ENCODE measurements at places on chromosomes 5 and 9.
A peak's percentile ranks its signal among the peaks of the same experiment; 100 is the strongest.

GRCh38 chr9:124254261-124254682 is 3.5 kb upstream of the NEK6 start:
- no peak for DNase-seq

DNA sequence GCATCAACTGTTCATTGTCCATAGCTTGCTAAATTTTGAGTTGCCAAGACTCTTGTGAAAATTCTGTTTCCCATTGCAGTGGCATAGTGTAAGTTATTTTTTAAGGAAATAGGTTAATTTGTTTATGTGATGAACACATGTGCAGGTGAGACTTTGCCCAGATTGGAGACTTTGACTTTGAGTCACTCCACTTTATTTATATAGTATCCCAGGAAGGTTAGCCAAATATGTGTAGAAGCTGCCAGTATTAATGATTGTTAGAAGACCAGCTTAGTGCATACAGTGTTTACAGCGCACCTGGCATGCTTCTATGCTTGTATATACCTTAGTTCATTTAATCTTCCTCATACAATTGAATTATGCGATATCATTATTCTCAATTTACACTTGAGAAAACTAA is 51.0 kb downstream of the MTAP start:
- DNase-seq, result no peak

- no peak for DNase-seq
Measured at GRCh38 chr5:40027400-40027799, 602.6 kb upstream of the DAB2 start.

GRCh38 chr5:64883912-64884311 is 115.2 kb downstream of the CWC27 start:
- no peak for DNase-seq

GRCh38 chr5:86644843-86645242 is 27.1 kb downstream of the COX7C start:
- no peak for DNase-seq

DNA sequence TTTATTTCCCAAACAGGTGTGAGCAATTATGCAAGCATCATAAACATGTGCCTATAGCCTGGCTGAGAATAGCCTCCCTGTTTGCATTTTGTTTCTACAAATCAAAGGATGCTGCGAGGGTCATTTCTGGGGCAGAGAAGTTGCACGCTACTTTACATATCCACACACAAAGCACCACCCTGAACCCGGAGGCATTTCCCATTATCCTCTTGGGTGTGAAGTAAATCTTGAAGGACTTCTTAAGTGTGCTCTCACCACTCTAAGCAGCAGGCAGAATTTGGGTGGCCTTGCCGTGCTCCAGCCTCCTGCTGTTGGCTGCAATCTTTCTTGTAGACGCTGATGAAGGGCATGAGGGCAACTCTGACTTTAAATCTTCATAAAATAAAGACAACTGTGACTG is 124.0 kb upstream of the TLE4 start:
- DNase-seq, result no peak

DNA sequence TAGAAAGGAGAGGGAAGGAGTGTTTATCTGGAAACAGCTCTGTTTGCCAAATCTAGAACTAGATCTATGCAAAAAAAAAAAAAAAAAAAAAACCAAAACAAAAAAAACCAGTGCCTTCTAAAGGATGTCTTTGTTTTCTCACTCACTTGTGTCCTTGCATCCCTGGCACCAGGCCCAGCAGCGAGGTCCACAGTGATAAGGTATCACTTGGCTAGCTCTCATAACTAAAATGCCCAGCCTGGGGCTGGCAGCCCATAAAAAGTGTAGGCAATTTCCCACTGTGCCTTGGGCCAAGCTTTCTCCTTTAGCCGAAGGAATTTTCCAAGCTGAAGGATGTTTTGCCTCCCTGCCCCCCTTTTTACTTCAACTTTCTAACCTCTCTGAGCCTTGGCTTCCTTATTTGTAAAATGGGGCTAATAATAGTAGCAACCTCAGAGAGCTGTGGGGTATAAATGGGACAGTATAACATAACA is 20.8 kb downstream of the RGS3 start:
- no peak for DNase-seq

GRCh38 chr5:126693806-126694205 is 83.1 kb upstream of the LMNB1 start:
- DNase-seq, result no peak

GRCh38 chr5:66442951-66443445 is 153.2 kb upstream of the MAST4 start:
- no peak for DNase-seq

- DNase-seq, result no peak
Measured at GRCh38 chr9:127980060-127980705, 606 bp downstream of the EEIG1 start.

GRCh38 chr5:40406741-40407211 is 272.9 kb upstream of the PTGER4 start:
- no peak for DNase-seq

GRCh38 chr9:112787978-112788377 is 37.4 kb downstream of the SNX30 start:
- no peak for DNase-seq

DNA sequence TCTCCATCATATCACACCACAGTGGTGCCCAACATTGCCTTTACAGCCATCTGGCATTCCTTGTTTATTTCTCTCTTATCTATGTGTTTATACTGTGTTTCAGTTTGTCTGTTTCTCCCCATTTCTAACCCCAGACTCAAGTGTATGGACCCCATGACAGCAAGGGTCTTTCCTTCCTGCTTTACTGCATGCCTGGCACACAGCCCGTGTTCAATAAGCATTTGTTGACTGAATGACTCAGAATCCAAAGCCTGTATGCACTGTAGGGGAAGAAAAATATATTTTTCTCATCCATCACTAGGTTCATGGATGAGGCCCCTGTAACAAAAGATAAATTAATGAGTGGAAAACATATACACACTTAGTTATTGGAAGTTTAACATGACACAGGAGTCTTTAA is 190.8 kb upstream of the SEMA6A start:
- no peak for DNase-seq

DNA sequence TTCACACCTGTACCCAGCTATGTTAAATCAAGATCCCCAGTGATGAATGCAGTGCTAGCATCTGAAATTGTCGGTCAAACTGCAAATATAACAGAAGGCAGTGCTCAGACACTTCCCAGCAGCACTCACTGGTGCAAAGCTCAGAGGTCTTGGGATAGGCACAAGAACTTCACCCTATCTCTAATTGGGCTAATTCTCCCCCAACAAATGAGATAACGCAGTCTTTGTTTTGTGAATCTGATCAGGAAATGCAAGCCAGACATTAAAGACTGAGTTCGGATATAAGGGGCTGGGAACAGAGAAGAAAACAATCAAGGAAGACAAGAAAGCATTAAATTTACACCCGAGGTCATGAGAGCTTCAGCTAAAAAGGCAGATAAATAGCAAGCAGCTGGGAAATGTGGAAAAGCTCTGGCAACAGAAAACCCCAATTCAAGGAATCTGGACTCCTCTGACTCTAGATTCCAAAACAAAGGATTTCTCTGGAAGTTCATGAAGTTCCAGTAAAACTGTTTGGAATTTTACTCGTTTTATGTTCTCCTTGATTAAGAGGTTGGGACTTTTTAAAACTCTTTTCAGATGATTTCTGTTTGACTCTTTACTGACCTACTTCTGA is 65.1 kb downstream of the GNA14 start:
- DNase-seq, result no peak

DNA sequence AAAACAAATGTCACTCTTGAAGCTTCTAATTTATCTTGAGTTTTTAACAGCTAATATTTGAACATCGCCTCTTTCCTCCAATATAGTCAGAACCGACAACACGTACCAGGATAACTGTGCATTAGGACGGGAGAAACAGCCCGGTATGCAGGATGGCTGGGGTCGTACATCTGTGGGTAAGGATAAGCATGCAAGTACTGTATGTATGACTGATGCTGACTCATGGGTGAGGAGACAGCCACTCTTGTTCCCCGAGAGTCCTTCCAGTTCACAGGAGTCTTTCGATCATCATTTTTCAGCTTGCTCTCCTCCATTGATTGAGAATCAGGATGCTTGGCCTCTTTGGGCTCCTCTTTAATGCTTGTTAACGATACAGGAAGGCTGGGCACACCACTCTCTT is 102.3 kb downstream of the ZNF608 start:
- DNase-seq, result no peak

- no peak for DNase-seq
Measured at GRCh38 chr5:96327722-96328121, 105.3 kb downstream of the PCSK1 start.

GRCh38 chr5:131974956-131975726 is 29.7 kb upstream of the MEIKIN start:
- no peak for DNase-seq

GRCh38 chr5:172585114-172585513 is 55.9 kb upstream of the NEURL1B start:
- no peak for DNase-seq

- DNase-seq, result peak; percentile 49
Measured at GRCh38 chr9:114291064-114291474, 31.8 kb upstream of the ORM1 start.

DNA sequence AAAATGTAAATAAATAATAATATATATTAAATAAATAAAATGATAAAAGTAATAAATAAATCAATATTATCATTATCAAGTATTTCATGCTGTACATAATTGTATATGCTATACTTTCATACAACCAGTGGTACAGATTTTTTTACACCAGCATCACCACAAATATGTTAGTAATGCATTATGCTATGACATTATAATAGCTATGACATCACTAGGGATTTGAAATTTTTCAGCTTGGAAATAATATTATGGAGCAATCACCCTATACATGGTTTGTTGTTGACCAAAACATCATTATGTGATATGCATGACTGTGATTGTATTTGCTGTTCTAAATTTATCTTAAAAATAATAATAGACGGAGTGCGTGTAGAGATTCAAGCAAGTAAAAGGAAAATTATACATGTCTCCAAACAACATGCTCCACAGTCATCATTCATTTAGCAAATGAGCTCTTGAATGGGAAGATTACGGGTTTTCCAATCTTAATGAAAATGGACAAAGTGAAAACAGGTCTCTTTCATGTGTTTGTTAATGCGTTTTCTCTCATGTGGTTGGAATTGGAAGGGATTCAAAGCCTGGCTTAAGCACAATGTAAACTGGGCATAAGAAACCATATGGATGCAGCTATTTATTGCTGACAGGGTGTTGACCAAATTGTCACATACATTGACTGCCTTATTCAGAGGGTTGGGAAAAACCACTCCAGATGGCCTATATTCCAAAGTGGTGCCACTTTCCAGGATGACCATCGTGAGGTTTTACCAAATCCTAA is 643.0 kb upstream of the RGMB start:
- DNase-seq, result no peak

DNA sequence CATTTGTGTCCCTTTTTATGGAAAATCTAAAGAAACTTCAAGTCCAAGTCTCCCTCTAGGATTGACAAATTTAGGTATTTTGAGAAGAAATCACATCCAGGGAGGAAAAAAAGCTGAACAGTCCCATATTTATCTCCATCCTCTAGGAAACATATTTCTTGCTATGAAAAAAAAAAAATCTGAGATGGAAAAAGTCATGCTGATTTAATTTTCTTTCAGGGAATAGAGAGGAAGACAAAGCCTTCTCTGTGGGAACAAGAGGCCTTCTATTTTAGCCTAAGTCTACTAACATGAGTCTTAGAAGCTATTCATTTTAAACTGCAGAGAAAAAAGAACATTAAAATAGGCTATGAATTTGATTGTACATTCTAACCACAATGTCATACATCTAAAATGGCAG is 63.1 kb upstream of the CDK5RAP2 start:
- peak; percentile 46 for DNase-seq

- peak; percentile 93 for DNase-seq
Measured at GRCh38 chr5:78504704-78505677, 143.6 kb downstream of the LHFPL2 start.

DNA sequence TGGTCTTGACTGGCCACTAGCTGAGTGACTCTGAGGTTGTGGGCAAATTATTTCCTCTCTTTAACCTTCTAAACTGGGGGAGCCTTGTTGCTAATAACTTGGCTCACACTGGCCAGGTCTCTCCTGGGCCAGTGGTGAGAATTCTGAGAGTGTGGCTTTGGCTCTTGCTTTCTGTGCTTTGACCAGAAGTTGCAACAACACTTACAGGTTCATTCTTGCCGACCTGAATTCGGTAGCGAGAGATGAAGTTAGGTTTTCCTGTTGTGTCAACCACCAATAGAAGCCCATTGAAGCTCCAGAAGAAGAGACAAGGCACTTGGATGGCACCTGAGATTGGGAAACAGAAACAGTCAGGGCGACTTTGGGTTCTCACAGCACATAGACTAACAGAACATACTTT is 19.8 kb downstream of the FAXDC2 start:
- no peak for DNase-seq

GRCh38 chr5:138936225-138936967 is 61.3 kb upstream of the LRRTM2 start:
- DNase-seq, result no peak

DNA sequence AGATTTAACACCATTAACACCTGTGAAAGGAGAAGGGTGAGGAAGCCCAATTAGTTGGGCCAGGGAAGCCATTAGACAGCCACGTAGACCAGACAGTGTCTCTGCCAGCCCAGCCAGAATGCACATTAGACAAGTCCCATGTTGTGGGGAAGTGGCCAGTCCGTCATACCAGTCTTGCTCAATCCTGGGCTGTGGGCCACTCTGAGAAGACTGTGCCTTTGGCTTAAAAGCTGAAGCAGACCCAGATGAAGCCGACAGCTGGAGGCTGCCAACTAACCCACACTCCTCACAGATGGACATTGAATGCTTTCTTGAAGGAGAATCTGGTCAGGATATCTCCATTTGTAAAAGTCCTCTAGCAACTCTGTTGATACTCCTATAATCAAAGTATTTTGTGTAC is 128.5 kb downstream of the CHSY3 start:
- DNase-seq, result peak; percentile 42

DNA sequence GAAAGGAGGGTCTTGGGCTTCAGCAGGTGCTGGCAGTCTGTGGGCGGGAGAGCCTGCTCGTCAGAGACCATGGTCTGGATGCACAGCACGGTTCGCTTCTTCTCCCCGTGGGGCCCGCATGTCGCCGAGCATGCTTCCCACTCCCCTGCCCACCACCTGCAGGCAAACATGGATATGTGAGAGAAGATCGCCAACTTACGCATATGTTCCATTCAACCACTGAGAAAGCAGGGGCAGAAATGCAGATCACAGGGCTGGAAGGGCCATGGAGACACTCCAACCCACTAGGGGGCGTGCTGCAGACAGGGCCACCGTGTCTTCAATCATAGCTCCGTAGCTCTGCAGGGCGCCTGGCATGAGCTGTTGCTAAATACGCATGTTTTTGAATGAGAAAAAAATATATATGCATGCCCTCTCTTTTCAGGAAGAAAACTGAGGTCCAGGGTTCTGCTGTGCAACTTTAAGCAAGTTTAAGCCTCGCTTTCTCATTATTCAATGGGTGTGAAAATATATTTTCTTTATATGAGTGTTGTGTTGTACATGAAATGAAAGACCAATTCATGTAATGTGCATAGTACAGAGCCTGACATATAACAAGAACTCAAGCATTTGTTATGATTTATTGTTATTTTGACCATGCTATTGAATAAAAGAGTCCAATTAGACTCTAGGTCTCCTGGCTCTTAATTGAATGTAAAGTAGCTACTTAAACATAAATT is 148.0 kb downstream of the TARS1 start:
- no peak for DNase-seq

GRCh38 chr5:129425031-129425430 is 35.1 kb upstream of the ADAMTS19 start:
- no peak for DNase-seq

GRCh38 chr9:99577351-99577750 is 244.3 kb upstream of the NR4A3 start:
- no peak for DNase-seq
